ENCODE measurements at places on chromosomes 5 and 9.

- DNase-seq = no peak
Measured at GRCh38 chr5:82387001-82387818, 109.1 kb upstream of the RPS23 start.

DNA sequence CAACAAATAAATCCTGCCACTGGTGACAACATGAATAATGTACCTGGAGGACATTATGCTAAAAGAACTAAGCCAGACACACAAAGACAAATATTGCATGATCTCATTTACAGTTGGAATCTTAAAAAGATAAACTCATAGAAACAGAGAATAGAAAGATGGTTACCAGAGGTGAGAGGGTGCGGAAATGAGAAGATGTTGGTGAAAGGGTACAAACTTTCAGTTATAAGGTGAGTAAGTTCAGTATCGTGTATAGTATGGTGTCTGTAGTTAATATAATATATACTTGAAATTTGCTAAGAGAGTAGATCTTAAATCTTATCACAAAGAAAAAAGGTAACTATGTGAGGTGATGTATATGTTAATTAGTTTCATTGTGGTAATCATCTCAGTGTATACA lies 63.3 kb downstream of the PRRC1 start:
- DNase-seq = no peak

DNA sequence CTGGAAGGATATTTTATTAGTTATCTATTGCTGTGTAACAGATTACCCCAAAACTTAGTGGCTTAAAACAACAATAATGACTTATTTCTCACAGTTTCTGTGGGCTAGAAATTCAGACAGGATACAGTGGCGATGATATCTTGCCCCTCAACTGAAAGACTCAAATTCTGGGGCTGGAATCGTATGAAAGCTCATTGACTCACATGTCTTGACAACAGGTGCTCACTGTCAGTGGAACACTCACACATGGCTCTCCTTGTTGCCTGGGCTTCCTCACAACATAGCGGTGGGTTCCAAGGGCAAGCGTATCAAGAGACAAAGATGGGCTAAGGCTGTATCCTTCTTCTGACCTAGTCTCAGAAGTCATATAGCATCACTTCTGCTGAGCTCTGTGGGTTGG lies 3.7 kb upstream of the GNPDA1 start:
- no peak for DNase-seq

DNA sequence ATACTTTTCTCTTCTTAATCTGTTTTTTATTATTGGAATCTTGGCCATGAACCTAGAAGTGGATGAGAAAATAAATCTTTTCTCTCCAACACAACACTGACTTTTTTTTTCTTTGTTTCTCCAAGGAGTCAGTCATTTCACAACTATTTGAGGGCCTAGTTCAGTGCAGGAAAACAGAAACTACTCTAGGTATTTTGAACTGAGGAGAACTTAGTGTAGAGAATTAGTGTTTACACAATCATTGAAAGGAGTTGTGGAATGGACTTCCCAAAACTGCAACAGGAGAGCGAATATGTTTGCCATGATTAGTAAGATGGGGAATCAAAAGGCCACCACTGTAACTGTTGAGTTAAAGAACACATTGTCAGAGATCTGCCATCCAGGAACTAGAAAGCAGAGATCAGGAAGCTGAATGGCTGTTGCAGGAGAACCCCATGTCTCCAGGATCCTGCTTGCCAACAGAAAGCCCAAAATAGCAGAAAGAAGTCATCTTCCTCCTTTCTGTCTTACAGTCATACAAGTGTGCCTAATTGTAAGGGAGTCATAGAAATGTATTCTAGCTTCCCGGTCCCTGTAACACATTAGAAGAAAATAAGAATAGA lies 20.3 kb upstream of the PCDH1 start:
- no peak for DNase-seq

- DNase-seq = no peak
Measured at GRCh38 chr9:86778761-86779160, 168.5 kb downstream of the GAS1 start.

GRCh38 chr5:153523831-153524230 lies 33.4 kb downstream of the GRIA1 start:
- DNase-seq = no peak

DNA sequence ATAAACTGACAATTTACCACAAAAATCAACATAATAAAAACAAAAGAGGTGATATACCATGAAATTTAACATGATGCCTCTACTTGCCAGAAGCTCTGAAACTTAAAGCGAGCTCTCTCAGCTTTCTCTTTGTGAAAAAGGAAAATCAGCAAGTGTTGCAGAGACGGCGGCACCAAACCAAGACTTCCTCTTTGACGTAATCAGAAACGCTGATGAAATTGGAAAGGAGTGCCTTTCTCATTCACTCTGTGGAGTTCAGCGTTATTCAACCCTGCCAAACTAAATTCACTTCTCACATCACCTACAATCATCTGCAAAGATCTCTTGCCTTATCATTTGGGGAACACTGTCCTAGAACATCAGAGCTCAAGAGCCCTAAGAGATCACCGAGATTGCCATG lies 32.2 kb downstream of the ANXA6 start:
- DNase-seq = no peak

DNA sequence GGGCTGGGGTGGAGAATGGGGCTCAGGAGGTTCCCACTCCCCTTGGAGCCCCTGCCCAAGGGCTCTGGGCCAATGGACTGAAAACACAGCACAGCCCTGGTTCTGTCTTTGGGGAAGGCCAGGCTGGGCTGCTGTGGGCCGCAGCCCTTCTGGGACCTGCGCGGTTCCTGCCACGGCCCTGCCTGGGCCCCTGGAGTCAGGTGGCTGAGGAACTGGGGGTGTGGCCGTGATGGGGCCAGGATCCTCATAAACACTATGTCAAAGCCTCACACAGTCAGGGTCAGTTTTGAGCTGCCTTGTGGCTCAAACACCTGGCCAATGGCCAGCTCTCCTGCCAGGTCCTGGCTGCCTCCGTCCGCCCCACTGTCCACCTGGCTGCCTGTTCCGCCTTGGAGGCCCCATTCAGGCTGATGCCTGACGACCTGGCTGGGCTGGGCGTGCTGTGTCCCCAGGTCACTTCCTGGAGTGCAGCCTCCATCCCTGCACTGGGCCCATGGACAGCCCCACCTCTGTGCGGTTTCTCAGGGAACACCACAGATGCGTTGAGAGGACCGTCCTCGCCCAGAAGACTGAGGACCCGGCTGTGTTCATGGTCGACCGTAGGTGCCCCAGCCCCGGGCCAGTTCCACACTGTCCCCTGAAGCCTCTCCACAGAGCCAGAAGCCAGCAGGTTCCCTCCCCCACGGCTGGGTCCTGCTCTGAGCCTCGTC lies 27.5 kb downstream of the PAEP start:
- no peak for DNase-seq

DNA sequence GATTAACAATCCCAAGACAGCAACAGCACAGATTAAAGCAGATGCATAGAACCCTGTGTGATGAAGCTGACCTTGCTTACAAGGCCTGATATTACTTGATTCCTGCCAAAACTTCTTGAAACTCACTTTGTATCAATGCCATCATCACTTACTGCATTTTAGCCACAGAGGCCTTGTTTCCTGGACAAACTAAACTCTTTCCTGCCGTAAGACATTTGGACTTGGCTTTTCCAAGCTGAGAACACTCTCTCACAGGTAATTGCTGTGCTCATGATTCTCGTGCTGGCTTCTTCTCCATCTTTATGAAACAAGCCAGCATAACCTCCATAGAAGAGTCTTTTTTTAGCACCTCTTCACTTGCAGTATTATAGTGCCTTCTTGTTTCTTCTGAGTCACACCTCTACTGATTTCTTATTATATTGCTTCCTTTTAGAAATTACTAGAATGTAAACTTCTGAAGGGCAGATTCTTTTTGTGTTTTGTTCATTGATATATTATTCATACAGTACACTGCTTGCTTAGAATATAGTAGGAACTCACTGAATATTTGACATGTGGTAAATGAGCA lies 456.5 kb upstream of the ZNF608 start:
- no peak for DNase-seq

DNA sequence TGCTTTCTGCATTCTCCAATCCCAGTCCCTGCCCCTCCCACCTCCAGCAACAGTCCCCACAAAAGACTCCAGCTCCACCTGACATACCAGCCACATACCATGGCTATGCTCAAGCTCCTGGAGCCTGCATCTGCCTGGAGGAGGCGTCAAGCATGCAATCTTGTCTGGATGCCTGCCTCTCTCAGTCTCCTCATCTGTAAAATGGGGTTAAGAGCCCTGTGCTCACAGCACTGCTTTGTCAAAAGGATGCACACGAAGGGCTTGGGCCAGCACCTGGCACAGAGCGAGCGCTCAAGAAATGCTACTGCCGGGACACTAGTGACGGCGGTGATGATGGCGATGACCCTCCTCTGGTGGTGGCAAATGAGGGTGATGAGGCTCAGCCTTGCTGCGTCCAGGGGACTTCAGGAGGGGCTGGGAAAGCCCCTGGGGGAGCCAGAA lies 202.9 kb upstream of the IER5L start:
- no peak for DNase-seq

DNA sequence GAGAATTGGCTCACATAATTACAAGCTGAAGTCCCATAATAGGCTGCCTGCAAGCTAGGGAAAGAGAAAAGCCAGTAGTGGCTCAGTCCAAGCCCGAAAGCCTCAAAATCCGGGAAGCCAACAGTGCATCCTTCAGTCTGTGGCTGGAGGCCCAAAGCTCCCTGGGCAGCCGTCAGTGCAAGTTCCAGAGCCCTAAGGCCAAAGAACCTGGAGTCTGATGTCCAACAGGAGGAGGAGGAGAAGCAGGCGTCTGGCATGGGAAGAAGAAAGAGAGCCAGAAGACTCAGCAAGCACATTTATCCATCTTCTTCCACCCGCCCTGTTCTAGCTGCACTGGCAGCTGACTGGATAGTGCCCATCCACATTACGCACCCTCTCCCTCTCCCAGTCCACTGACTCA lies 213.4 kb downstream of the GAS1 start:
- DNase-seq = no peak

GRCh38 chr9:14127656-14128055 lies 186.3 kb downstream of the NFIB start:
- DNase-seq = no peak

DNA sequence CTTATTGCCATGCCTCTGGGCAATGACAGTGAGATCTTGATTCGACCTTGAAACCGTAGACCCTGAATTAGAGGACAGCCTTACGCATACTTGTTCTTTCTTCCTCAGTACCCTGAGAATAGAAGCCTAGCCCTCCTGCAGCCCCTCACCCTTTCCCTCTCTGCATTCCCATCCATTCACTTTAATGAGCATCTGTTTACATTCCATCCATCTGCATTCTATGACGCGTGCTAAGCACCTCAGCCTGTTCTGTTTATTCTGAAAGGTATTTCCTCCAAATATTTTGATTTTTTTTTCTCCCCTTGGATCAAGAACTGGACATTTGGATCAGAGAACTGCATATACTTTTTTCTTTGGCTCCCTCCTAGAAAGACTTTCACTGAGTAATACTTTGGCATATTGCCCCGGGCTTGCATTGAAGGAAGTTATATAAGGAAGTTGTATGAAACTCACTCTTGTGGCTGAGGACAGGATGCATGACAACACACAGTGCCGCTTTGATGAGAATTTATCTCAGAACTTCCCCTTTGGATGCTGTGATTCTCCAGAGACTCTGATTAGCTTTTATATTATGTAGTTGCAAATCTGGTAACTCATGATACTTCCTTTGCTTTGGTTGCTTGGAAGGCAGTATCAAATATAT lies 15.7 kb downstream of the TMEM8B start:
- DNase-seq = no peak

GRCh38 chr5:116272281-116272941 lies 187.6 kb downstream of the COMMD10 start:
- DNase-seq = no peak

DNA sequence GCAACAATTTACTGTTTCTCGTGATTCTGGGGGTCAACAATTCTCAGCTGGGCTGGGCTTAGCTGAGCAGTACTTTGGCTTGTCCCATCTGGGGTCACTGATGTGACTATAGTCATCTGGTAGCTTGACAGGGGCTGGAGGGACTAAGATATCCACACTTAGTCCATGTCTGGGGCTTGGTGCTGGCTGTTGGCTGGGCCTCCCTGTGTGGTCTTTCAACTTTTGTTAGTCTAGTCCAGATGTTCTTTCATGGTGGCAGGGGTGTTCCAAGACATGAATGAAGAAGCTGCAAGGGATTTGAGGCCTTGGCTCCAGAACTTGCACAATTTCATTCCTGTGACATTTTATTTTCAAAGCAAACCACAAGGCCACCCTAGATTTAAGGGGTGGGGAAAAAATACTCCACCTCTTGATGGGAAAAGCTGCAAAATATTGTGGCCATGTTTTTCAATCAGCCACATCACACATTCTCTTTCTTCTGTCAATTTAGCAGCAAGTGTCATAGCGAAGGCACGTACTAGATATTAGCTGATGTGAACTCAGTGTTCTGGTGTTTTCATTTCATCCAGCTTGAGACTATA lies 59.2 kb downstream of the TSSK1B start:
- DNase-seq = no peak

- no peak for DNase-seq
Measured at GRCh38 chr5:160903551-160903950, 51.5 kb upstream of the ATP10B start.

GRCh38 chr5:128038643-128039042 lies 44.9 kb upstream of the SLC12A2 start:
- no peak for DNase-seq

DNA sequence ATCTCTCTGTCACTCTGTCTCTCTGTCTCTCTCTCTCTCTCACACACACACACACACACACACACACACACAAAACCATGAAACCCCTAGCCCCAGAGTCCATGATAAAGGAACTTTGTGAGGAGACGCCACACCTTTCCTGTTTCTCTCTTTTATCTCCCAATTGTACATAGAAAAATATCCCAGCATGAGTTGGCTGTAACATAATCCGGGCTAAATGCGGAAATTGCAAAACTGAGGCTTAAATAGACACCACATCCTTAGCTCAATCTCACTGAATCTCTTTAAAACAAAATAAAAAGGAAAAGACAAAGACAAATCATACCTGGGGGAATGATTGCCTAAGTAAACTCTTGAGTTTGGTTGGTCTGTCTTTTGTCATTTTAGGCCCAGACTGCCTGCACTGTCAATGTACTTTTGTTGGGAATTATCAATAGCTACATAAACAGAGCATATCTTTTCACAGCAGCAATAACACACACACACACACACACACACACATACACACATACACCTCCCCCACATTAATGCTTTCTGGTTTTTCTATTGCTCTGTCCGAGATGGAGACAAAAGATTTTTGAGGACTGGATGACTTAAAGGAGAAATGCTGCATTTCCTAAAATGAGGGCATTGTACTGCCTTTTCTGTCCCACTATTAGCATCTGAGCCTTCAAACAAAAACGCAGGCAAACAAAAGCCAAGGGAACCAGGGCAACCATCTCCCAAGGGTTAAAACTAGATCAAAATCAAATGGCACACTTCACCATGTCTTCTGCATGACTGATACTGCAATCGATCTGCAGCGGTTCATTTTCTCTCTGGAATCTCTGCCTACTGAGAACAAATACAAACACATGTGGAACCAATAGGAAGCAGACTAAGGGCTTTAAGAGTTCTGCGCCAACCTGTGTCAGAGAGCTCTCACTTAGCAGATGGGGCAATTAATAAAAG lies 321.5 kb downstream of the NFIB start:
- no peak for DNase-seq

Data from caudate nucleus (tissue), 63 donors.